ELR (cell line): ENCODE measurements at places on chromosomes 2 and 18.
A peak's percentile ranks its signal among the peaks of the same experiment; 100 is the strongest.

GRCh38 chr2:197035002-197035401 is 108.5 kb upstream of the PGAP1 start:
- no peak for DNase-seq

DNA sequence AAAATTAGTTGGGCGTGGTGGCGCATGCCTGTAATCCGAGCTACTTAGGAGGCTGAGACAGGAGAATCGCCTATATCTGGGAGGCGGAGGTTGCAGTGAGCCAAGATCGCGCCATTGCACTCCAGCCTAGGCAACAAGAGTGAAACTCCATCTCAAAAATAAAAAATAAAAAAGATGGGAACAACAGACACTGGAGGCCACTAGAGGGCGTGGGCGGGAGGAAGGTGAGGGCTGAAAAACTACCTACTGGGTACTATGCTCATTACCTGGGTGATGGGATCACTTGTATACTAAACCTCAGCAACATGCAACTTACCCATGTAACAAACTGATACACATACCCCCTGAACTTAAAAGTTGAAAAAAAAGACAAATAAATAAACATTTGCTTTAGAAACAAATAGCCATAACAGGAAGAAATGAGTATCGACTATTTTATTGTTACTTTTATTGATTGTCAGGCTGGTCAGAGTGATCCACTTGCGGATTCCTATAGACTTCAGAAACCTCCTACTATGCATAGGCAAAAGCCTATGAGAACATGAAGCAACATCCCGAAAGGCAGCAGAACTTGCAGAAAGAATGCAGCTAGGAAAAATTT is 61.0 kb downstream of the TMEM163 start:
- peak; percentile 49 for DNase-seq

GRCh38 chr18:14179306-14179705 is 47.1 kb upstream of the ZNF519 start:
- DNase-seq: no peak

- DNase-seq: no peak
These were observed 205.9 kb upstream of the STK17B start for GRCh38 chr2:196376984-196377877.

GRCh38 chr18:8975624-8976023 is 126.9 kb upstream of the NDUFV2 start:
- DNase-seq: no peak

DNA sequence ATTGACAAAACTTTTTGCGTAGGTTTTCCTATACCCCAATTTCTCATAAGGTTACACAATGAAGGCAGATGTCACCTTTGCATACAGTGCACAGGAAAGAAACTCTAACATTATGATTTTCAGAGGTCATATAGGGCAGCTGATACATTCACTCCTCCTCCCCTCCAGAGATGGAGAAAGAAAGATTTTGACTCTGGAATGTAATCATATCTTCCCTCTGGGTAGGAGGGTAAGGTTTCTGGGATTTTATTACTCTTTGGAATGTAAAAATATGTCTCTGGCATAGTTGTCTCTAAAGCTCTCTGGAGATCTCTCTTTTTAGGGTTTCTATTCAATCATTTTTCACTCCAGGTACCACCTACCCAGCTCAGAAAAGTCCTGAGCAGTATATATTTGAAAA is 398.3 kb downstream of the GPD2 start:
- no peak for DNase-seq

DNA sequence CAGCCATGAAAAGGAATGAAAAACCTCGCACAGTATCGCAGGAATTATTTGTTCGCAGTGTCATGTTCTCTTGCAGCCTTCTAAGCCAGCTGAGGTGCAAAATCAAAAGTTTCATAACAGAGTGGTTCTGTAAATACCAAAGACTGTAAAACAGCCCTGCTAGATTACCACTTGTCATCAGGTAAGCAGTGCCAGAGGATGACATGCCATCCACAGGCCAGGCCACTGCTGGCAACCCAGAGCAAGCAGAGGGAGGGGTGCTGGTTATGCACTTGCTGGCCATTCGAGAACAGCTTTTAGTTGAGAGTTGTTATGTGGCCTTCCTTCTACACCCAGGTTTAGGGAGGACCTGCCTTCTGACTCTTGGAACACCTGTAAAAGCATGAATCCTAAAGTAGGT is 114.3 kb upstream of the MGAT5 start:
- DNase-seq: no peak

- no peak for DNase-seq
These were observed 56.5 kb downstream of the PLA2R1 start for GRCh38 chr2:160005908-160006307.

- no peak for DNase-seq
These were observed 18.0 kb downstream of the LRRC30 start for GRCh38 chr18:7248877-7249276.

GRCh38 chr2:157404363-157404762 is 39.5 kb downstream of the CYTIP start:
- DNase-seq: peak; percentile 2

DNA sequence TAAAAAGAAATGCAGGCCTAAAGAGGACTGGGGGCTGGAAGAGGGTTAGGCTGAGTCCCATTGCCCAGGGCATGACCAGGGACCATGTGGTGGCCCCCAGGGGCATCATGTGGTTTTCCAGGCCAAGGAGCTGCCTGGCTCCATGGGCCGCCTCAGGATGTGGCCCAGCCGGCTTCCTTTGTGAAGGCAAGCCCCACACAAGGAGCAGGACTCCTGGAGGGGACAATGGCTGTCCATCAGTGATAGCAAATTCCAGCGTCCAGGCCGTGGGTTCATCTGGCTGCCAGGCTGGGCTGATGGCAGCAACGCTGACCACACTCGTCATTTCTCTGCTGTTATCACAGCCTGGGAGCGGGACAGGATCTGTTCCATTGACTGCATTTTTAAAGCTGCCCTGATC is 82.5 kb downstream of the GBX2 start:
- DNase-seq: no peak

- no peak for DNase-seq
These were observed 39.8 kb upstream of the ASAP2 start for GRCh38 chr2:9166579-9167377.

- DNase-seq: peak; percentile 68
These were observed 188.2 kb downstream of the BCL2 start for GRCh38 chr18:63131106-63131958.

- DNase-seq: peak; percentile 18
These were observed at the start of gene ADRA2B for GRCh38 chr2:96116424-96116878. TSS of gene ADRA2B (minus strand) at chr2:96116571. CDS start at chr2:96116149, 422 bp downstream.

GRCh38 chr18:62371436-62371835 is 46.3 kb downstream of the TNFRSF11A start:
- DNase-seq: no peak

GRCh38 chr2:735670-736218 is 58.5 kb upstream of the TMEM18 start:
- DNase-seq: no peak

DNA sequence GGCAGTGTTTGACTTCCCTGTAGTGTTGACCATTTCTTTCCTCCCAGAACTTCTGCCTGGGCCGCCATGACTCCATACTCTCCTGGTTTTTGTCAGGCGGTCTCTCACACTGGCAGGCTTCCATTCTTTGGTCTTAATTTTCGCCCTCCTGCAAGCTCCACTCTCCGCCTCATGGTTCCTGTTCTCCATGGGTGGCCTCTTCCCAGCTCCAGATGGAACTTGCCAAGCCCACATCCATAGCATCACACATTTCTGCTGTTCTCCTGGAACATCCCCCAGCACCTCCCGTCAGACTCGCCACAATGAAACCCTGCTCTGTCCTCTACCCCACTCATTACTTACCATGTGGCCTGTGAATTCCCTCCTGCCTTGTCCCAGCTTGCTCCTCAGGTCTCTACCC is 896 bp upstream of the AFF3 start:
- DNase-seq: no peak

DNA sequence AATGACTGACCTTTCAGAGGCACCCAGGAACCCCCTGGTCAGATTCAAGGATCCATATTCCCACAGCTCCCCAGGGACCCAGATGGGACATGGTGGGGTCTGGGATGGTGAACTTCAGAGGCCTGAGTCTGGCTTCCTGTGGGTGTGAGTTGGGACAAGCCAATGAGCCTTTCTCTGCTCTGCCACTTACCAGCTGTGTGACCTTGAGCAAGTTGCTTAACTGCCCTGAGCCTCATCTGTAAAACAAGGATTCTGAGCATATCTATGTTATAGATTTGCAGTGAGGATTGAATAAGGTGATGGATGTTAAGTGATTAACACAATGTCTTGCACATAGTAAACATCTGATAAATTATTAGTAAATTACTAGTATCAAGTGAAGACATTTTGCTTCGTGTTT is 6.4 kb downstream of the ABCG8 start:
- no peak for DNase-seq

- DNase-seq: no peak
These were observed 45.6 kb downstream of the C1QL2 start for GRCh38 chr2:119112770-119113488.

DNA sequence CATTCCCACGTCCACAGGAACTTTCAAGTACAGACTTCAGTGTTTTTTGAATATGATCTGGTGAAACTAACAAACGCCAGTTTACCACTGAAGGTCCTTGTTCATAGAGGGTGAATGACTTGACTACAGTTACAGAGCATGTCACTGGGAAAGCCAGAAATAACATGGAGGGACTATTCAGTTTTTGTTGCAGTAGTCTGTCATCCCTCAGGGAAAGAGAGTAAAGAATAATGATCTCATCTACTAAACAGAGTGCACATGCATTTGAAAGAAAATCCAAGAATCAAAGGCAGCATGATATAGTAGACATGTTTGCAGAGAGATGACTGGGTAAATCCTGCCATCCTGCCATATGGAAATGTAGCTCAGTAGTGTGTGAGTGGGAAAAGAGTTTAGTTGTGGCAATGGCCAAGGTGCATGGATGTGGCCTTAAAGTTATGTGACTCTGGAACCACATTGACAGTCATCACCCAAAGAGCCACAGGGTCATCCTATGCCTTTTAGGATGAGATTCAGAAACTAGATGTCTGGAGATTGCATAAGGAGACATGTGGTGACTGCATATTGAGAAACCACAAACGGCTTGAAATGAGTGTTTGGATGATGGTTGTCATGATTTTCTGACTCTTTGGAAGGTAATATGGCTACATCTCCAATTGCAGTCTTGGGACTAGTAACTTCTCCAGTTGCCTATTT is 125.3 kb upstream of the ZEB2 start:
- DNase-seq: peak; percentile 14

DNA sequence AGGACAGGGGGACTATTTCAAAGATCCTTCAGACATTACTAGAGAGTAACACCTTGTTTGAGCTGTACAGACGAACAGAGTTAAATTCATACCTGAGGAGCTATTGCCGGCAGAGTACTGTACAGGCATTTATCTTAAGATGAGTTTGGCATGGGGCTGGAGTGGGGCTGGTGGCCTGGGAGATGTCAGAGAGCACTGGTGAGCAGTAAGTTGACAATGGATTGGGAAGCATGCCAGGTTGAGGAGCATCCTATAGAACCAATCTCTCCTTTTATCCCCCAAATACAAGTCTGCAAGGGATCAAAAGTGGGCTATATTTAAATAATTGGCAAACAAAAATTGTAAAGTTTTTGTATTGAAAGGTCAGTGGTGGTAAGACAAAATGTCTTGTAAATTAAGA is 58.6 kb downstream of the ADCYAP1 start:
- DNase-seq: no peak

DNA sequence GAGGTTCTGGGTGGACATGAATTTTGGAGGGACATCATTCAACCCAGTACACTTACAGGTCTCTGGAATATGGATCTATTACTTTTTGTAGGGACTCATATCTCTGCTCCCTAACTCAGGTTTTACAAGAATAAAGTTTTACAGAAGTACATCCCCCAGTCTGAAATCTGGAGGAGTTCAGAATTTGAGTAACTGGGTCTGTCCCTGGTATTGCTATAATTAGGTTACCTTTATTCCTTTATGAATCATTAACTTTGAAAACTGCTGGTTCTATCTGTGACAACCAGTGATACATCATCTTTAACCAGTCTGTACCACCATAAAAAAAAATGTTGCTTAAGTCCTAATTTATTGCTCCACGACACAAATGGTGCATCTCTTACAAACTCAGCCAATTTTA is 59.9 kb downstream of the INSIG2 start:
- DNase-seq: no peak

DNA sequence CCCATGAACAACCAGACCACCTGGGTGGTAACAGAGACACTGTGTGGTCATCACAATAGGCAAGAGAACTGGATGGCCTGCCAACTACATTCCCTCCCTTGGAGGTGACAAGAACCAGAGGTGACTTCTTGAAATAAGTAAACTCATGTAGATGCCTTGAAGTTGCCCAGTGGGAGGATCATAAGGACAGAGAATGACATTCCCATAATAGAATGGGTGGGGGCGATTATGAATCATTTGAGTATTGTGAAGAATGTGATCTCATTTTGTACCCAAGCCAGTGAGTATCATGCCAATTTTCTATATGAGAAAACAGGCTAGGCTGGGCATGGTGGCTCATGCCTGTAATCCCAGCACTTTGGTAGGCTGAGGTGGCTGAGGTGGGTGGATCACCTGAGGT is 211.4 kb upstream of the GYPC start:
- no peak for DNase-seq

- DNase-seq: no peak
These were observed 152.4 kb upstream of the NCK2 start for GRCh38 chr2:105592288-105592687.

DNA sequence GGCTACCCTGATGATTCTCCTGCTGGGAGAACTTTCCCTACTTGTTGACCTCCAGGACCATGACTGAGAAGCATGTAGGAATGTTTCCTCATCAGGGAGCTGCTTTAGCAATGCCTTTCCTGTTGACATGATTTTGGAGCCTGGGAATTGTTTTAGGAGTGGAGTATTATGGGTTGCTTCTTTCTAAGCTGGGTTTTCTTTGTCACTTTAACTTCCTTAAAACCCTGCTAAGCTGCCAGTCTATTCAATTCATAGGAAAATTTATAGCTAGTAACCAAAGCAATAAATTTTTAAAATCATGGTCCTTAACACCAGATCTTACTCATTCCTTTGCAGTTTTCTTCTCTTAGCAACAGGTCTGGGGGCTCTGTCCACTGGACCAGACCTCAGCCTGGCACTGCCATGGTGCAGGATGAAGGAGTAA is 125.6 kb upstream of the TACR1 start:
- DNase-seq: no peak

- DNase-seq: no peak
These were observed 291.6 kb upstream of the HDAC4 start for GRCh38 chr2:239692362-239692851.

- no peak for DNase-seq
These were observed 434.1 kb upstream of the HS6ST1 start for GRCh38 chr2:128752691-128753263.
